ENCODE measurements at places on chromosomes 3 and 15.

DNA sequence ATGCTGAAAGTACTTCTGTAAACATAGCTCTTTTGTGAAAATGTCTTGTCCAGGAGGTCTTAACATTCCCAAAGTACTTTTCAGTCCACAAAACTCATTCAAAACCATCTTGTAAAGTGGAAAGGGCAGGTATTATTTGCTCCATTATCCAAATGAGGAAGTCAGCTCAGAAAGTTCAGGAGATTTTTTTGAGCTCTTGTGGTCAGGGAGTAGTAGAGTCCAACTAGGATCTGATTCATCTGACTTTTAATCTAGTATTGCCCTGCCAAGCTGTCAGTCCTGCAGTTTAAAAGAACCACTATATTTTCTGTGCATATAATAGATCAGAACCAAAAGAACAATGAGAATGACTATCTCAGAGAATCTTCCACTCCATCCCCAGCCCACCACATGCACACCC, 83.5 kb downstream of the FOXB1 start:
- DNase-seq = no peak

DNA sequence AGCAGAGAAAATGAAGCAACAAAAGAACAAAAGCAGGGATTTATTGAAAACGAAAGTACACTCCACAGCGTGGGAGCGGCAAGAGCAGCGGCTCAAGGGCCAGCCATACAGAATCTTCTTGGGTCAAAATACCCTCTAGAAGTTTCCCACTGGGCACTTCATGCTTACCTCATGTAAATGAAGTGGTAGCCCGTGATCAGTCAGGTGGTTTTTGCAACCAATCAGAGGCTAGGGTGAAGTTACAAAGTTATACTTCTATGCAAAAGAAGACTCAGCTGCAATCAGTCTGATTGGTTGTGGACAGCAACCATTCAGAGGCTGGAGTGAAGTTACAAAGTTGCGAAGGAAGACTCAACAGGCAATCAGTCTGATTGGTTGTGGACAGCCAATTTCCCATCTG, 37.8 kb upstream of the TRH start:
- DNase-seq = no peak

DNA sequence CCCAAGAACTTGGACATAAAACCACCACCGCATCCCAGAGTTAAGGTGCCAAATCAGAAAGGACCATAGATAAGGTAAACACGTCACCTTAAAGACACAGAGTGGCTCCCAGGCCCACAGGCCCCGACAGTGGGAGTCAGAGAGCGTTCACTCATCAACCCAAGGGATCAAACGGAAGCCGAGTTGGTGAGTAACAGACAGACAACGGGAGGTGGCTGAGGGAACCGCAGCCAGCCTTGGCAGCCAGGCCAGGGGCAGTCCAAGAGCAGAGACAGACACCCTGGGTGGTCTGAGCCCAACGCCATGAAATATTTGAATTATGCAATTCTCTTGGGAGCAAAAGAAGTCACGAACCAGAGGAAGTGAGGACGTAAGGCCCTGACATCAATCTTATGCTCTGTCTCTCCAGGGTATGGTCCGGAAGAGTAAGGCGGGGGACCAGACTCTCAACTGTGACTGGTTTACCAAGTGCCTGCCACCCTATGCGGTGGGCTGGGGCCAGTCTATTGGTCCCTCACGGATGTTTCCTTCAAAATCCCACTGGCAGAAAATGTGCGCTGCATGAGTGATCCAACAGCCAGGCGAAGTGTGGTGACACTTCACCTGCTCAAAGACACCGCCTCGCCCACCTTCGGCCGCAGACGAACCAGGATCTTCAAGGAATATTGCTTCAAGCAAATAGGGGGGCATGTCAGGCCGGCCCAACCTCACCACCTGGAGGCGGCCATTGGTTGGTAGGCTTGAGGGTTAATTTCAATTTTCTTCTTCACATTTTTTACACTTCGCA, 34.3 kb downstream of the TMEM44 start:
- no peak for DNase-seq

GRCh38 chr15:88717382-88718031, 78.7 kb downstream of the ISG20 start:
- no peak for DNase-seq

DNA sequence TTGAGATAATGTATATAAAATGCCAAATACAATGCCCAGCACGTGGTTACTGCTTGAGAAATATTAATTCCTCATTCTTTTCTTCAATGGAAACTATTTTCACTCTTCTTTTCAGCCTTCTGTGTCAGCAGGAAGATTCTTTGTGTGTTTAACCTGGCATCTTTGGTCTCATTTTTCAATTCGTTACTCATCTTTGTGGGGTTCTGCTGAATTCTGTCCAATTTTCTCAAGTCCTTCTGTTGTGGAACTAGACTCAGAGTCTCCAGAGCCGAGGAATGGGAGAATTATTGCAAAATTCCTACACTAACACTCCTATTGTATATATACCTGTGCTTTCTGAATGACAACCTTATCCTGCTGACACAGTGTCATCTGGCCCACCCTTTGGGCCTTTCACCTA, 96.8 kb upstream of the RGMA start:
- no peak for DNase-seq

DNA sequence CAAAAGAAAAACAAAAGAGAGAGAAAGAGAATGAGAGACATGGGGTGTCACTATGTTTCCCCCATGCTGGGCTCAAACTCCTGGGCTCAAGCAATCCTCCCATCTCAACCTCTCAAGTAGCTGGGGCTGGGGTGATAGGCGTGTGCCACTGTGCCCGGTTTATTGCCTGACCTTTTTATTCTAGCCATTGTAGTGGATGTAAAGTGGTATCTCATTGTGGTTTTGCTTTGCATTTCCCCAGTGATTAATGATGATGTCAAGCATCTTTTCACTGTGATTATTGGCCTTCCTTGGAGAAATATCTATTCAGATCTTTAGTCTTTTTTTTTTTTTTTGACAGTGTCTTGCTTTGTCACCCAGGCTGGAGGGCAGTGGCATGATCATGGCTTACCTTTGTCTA, 37.7 kb upstream of the GK5 start:
- DNase-seq = no peak

DNA sequence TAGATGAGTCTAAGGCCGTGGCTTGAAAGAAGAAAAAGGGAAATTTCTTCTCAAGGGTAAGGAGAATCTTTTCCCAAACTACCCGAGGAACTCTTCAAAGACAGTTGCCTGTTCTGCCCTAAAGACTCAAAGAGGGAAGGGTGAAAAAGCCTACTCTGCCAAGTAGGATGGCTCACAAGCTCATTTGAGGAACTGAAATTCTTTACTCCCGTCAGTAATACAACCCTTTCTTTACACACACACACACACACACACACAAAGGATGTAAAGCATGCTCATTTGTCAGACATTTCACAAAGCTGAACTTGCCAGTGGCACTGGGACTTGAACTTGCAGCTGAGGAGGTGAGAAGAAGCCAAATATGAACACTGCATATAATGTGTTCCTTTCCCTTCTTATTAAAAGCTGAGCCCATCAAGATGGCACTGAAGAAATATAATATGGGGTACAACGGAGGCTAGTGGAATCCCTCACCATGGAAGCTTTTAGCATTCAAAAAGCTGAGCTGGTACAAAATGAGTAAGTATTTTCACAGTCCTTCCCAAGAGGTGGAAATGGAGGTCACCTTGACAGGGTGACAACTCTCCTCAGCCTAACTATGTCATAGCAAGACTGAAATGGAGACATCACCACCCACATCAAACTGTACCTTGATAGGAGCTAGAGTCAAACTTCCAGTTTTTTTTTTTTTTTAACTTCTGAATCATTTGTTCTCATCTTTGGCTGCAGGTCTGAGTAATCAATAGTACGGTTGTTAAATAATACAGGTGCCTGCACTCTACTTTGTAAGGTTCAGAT, 57.6 kb downstream of the TAFA4 start:
- DNase-seq = no peak

DNA sequence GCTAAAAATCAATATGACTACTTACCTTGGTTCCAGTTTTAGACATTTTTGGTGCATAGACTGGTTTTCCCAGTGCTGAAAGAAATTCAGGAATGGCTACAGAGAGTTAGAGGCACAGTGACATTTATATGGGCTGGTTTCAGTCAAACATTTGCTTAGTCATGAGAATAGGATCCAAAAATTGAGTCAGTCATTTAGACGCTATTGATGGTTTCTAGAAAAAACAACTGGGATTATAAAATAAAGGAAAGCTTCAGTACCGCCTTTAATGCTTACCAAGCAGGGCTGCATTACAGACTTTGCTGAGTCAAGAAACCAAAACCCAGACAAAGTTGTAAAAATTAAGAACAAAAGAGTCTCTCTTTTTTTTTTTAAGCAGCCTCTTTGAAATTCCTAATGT, at the start of gene CRYGS:
CRYGS (minus strand) TSS at position 100 of the 400 bp plus-strand sequence; CDS start at position 46, 54 bp downstream.
- DNase-seq = no peak

GRCh38 chr15:75050283-75050682, 26.9 kb downstream of the PPCDC start:
- no peak for DNase-seq

- no peak for DNase-seq
These were observed 153.8 kb downstream of the UBE2E2 start for GRCh38 chr3:23356923-23357322.

DNA sequence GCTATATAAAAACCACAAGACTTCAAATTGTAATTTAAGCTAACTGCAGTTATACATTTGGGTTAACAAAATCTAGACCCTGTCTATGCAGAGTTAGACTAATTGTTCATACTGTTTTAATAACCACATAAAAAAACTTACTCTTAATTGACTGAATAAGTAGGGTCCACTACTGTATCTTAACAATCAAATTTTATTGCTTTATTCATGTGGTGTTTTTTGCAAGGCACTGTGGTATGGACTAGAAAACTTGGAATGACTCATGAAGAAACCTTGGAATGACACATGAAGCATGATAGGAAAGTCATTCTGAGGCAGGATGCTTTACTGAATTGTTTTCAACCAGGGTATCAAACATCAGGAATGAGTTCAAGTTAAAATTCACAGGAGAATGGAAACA, 2.3 kb downstream of the SERP1 start:
- no peak for DNase-seq

DNA sequence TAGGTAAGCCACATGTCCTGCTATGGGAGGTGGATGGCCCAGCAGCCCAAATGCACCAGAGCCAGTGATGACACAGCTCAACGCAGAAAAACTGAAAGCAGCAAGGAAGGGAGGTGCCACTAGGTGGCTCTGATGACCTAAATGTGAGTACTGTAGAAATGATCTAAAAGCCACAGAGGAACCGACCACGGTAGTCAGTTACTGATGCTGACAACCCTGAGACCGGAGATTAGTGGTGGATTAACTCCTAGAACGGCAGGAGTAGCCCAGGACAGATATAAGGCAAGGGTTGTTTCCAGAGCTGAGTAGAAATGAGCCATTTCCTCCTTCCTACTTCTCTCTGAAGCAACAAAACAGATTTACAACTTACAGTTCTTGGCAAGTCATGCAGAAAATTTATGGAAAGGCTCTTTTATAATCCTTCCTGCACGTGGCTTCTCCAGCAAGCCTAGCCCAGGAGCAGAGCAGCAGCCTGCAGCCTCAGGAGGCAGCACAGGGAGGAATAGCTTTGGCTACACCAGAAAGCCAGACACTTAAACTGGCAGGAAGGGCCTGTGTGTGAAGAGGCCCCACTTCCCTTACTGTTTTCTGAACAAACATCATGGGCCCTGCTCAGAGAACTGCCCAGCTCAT, 13.1 kb downstream of the FBXL22 start:
- peak; percentile 51 for DNase-seq

DNA sequence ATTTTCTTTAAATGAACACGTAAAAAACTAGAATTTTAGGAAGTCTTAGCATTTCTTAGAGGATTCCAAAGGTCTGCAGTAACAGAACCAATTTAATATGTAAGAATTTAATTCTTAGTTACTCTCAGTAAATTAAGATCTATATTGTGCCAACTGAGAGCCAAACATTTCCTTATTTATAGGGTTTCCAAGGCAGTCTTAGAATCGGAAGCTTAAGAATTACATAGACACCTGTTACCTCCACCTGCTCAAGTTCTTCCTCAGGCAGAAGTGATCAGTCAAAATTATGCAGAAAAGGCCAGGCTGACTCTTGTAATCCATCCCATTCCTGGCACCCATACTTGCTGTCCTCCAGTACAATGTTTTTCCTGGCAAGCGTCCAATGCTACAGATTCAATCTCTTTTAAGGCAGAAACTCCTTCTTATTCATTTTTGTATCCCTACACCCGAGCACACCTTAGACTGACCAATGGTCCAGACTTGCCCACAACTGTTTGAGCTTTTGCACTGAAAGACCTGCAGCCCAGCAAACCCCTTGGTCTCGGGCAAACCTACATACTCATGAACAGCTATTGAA, 64.3 kb downstream of the NCEH1 start:
- DNase-seq = no peak

DNA sequence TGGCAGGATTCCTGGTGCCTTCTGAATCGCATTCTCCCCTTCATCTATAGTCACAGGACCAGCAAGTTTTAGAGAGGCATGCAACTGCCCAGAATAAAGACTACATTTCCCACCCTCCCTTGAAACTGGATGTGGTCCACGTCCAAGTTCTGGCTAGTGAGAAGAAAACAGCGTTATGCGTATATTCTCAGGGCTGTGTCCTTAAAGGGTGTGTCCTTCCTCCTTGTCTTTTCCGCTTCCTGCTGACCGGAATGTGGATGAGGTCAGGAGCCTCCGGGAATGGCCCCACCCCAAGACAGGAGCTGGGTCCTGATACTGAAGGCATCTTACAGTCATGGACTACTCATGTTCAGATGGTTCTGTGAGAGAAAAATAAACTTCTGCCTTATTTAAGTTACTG, 20.2 kb downstream of the CHST2 start:
- DNase-seq = no peak

DNA sequence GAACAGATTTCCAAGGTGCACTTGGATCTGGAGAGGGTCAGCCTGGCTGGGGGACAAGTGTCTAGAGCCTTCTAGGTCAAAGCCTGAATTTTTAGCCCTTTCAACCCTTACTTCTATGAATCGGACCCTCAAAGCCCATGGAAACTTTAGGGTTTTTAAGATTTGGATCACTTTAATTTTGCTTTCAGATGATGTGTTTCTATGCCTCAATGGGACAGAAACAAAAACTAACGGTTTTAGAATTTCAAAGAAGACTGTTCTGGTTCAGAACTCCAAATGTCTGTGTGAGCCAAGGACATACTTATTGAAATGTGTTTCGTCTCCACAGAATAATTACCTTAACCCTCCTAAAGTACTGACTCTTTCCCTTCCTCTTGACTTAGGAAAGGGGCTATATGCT, 266.7 kb downstream of the LRTM1 start:
- no peak for DNase-seq

- DNase-seq = no peak
These were observed 2.3 kb downstream of the SETD5 start for GRCh38 chr3:9399746-9400145.

DNA sequence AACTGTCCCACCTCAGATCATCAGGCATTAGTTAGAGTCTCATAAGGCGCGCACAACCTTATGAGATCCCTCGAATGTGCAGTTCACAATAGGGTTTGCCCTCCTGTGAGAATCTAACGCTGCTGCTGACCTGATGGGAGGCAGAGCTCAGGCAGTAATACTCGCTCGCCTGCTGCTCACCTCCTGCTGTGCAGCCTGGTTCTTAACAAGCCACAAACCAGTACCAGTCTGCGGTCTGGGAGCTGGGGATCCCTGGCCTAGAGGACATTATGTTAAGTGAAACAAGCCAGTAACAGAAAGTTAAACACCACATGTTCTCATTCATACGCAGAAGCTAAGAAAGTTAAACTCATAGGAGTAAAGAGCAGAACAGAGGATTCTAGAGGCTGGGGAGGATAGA, 47.0 kb downstream of the MAP3K13 start:
- DNase-seq = no peak

GRCh38 chr3:125051715-125052581, 3.8 kb downstream of the HEG1 start:
- DNase-seq = no peak

- DNase-seq = no peak
These were observed 7.7 kb downstream of the NCKIPSD start for GRCh38 chr3:48678056-48678455.

Data from cerebellar nuclear complex (tissue), 1 donor.